NCI-H1105 treated with DMSO at 0.1 percent for 48 hours (cell line): ENCODE measurements at places on chromosomes 4 and X.

GRCh38 chr4:95949136-95949765 lies 109.4 kb downstream of the PDHA2 start:
- no peak for DNase-seq

- peak; percentile 10 for DNase-seq
Observed at GRCh38 chrX:36957425-36958328, 50.5 kb upstream of the FAM47C start.

- DNase-seq = no peak
Observed at GRCh38 chr4:66284991-66285451, 614.7 kb upstream of the EPHA5 start.

- no peak for DNase-seq
Observed at GRCh38 chrX:134718966-134719317, 60.7 kb upstream of the PLAC1 start.

DNA sequence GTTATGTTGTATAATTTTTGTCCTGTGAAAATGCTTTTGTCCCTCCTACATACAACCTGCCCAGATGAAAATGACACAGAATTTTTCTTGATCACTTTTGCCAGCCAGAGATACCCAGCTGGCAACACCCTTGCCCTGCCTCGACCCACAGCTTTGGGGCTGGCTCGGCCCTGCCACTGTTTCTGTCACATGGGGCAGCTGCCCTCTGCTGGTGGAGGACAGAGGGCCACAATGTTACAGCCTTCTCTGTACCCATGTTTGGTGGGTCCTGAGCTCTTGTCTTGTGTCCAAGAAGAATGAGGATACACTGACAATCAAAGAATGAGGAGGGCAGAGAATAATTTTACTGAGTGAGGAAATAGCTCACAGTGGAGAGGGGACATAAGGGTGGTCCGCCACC lies 31.1 kb downstream of the BMP15 start:
- DNase-seq = no peak

DNA sequence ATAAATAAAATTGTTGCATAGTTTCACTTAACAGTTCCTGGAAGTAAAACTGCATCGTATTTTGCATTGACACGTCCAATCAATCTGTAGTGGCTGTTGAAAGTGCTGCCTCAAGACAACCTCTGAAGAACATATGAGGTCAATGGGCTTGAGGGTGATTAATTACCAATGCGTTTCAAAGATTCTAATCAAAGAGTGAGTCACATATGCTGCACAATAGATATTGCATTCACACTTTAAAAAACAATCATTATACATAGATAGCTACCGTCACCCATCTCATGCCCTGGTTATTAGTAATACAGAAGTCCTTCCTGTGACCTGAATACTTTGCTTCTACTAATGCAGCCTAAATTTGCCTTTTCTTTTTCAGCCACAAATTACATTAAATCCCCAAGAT lies 743.3 kb upstream of the SLIT2 start:
- no peak for DNase-seq

DNA sequence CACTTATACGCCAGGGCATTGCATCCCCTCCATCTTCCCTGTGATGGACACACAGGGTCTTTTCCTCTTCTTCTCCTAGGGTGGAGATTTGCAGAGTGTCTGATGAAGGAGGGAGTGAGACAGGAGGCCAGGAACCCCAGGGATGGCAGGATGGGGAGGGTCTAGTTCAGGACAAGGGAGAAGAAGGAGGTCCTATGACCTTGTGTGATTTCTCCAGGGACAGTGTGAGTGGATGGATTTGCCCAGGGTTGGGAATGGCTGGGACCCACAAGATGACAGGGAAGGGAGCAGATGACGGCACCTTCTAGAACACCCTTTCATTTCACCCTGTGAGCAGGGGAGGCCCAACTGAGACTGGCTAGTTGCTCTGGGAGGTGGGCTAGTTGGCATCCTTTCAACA lies 34.2 kb downstream of the CYTL1 start:
- DNase-seq = no peak

- DNase-seq = no peak
Observed at GRCh38 chrX:47960406-47960805, 43.4 kb downstream of the ZNF182 start.

DNA sequence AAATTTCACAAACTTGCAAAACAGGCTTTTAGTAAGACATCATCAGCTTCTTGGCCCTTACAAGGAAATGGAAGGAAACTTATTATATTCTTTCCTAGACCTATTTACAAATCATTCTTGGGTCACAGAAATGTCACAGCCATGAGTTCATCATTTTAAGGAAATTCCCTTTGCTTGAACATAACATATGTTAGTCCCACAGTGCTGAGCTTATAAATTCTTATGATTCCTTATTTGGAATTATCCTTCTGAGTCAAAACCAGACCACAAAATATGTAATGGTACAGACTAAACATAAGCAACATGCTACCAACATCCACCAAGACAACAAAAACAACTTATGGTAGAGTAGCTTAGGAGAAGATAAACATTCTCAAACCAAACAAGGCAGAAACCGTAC lies 236.9 kb upstream of the CTSO start:
- DNase-seq = no peak

DNA sequence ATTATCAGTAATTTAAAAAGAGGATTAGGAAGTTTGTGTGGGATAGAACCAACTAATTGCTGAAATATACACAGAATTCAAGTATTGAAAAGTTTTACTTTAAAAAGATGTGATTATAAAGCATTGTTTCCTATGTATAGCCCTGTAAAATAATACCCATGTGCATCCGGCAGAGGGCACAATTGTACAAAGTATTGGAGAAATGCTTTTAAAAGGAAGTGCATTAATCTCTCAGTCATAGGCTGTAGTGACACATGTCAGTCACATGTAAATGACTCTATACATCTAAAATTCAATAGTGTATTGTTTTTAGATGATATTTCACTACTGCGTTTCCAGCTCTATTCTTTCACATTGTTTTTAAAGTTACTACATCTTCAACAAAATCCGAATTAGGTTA lies 9.7 kb upstream of the GEMIN8 start:
- DNase-seq = peak; percentile 31

GRCh38 chr4:76765473-76766183 lies 132.3 kb downstream of the SOWAHB start:
- no peak for DNase-seq

GRCh38 chr4:54855191-54855854 lies 197.6 kb downstream of the KIT start:
- no peak for DNase-seq

DNA sequence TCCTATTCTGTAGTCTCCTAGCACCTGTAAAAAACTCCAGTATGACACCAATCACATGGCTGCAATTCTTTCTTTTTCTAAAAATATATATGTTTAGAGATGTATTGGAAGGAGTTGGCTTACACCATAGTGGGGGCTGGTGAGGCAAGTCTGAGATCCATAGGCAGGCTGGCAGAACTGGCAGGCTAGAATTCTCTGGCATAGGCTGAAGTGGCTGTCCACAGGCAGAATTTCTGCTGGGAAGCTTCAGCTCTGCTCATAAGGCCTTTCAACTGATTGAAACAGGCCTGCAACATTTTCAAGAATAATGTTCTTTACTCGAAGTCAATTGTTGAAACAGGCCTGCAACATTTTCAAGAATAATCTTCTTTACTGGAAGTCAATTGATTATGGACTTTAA lies 37.0 kb downstream of the FGF2 start:
- DNase-seq = no peak

- DNase-seq = no peak
Observed at GRCh38 chr4:5191831-5192230, 140.6 kb downstream of the STK32B start.

- no peak for DNase-seq
Observed at GRCh38 chrX:7073336-7073735, 74.2 kb upstream of the STS start.

GRCh38 chr4:82667761-82668480 lies 106.1 kb upstream of the TMEM150C start:
- DNase-seq = no peak

DNA sequence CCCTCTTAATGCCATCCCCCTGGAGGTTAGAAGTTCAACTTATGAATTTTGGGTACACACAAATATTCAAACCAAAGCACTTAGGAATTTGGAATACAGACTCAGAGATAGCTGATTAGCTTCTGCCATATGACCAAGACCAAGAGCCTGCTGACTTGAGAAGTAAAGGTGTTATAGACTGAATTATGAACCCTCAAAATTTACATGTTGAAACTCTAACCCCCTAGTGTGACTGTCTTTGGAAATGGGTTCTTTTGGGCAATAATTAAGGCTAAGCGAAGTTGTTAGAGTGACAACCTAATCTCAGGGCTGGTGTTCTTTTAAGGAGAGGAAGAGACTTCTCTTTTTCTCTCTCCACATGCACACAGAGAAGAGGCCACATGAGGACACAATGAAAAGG lies 151.2 kb downstream of the COX18 start:
- DNase-seq = no peak

DNA sequence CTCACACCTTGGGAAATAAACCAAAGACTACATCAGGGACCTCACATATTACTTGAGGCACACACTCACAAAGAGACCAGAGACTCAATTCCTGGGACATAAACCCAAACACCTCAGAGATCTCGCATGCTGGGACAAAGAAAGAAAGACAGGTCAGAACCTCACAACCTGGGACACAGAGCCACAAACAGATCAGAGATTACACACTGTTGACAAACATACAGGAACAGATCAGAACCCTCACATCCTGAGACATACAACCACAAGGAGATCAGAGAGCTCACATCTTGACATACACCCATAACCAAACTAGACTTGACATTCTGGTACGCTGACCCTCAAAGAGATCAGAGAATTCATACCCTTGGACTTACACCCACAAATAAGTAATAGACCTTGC lies 17.3 kb downstream of the SUV39H1 start:
- no peak for DNase-seq

DNA sequence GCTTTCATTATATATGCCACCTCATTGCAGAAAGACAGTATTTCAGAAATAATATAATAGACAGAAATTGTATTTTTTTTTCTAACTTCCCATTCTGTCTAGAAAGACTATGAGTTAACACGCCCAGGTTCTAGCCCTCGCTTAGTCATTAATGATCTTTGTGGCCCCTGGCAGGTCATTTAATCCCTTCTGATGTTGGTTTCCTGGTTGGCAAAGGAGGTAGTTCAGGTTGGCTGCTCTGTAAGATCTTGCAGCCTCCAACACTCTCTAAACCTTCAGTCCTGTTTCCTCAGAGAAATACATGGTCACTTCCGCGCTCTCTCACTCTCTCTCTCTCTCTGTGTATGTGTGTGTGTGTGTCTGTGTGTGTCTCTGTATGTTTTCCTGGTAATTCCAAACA lies 156.3 kb upstream of the NOCT start:
- DNase-seq = no peak

DNA sequence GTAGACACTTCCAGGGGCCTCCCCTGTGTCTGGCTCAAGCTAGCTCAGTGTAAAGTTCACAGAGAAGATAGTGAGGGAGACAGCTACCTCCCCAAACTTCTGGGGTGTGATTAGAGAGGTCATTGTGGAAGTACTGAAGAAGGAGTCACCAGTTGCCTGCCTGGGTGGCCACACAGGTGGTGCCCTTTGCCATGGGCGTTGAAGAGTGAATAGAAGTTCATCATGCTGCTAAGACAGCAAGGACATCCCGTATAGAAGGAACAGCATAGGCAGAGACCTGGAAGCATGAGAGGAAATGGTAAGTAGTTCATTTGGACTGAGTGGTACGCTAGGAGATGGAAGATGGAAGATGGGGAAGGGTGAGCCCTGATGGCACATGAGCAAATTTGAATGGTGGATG lies 110.1 kb downstream of the PJA1 start:
- no peak for DNase-seq

DNA sequence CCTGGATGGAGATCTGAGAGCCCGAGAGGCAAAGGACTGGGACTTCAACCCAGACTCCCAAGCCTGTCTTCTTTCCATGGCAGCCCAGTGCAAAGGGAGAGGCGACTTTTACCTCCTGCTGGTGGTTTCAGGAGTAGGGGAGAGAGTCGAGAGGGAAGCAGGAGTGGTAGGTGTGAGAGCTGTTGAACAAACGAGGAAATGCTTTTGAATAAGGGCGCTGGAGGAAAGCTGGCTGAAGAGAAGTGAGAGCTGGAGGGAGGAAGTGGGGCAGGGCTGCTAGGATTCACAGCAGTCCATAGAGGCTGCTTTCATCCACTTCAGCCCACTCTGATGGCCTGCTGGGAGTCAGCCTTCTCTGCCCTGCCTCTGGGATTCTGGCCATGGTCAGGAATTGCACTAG lies 81.8 kb upstream of the EFNB1 start:
- no peak for DNase-seq

DNA sequence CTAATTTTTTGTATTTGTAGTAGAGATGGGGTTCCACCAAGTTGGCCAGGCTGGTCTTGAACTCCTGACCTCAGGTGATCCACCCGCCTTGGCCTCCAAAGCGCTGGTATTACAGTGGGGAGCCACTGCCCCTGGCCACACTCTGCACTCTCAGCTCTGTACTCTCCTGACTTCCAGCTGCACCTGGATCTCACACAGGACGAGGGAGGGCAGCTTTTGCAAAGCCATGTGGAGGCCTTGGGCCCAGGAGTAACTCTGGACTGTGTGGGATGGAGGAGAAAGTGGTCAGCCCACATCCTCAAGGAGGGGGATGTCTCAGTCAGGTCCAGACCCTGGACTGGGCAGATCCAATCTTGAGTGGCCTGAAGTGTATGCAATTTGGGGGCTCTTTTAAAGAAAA lies 23.0 kb downstream of the NAT8L start:
- no peak for DNase-seq

GRCh38 chr4:185734214-185734613 lies 77.8 kb downstream of the SORBS2 start:
- DNase-seq = no peak

GRCh38 chr4:110586131-110586850 lies 36.6 kb downstream of the PITX2 start:
- DNase-seq = no peak

DNA sequence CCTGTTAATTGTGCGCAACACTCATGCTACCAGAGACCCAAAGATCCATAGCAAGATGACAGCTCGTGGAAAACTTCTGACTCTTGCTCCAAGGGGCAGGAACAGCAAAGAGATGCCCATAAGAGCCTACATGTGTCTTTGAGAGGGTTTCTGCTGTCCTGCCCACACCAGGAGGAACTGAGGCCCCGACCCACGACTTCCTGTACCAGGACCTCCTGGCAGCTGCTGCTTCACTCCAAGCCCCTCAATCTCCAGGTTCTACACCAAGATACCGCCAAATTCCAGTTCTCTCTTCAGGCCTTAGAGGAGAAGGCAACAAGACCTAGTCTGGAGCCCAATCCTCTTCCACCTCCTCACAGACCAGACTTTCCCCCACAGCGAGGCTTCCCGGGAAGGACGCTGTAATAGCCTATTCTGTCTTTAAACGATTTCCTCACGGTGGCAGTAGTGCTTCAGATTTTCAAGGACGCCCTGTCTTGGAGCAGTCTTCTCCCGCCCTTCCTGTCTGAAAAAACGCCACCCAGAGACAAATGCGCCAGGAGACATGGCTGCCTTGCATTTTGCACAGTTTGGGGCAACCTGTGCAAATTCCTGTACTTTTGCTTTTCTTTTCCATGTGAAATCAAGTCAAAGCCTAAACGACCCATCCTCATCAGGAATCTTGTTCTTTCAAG lies 230.2 kb upstream of the STK26 start:
- DNase-seq = peak; percentile 83

GRCh38 chr4:68338625-68339024 lies 11.3 kb downstream of the YTHDC1 start:
- DNase-seq = no peak
